ENCODE measurements at places on chromosomes 13 and 19.

DNA sequence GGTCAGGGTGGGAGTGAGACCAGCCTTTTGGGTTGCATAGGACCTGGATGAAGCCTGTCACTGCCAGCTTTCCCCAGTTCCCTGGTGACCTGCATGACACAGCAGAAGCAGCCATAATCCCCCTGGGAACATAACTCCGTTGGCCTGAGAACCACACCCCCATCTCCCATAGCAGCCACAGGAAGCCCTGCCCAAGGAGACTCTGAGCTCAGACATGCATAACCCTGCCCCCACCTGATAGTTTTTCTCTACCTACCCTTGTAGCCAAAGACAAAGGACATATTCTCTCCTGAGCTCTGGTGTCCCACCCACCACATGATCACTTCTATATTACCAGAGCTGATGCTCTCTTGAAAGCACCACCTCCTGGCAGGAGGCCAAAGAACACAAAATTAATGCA lies 413.5 kb upstream of the HTR2A start:
- DNase-seq = no peak

GRCh38 chr13:79919091-79919490 lies 421.8 kb downstream of the SPRY2 start:
- DNase-seq = no peak

GRCh38 chr13:113211774-113212173 lies 2.4 kb downstream of the CUL4A start:
- no peak for DNase-seq

GRCh38 chr19:35347171-35347929 lies at the start of gene FFAR1:
TSS of gene FFAR1 (plus strand) at chr19:35347902. CDS start at chr19:35351552, 3,650 bp downstream.
- peak; percentile 93 for DNase-seq

DNA sequence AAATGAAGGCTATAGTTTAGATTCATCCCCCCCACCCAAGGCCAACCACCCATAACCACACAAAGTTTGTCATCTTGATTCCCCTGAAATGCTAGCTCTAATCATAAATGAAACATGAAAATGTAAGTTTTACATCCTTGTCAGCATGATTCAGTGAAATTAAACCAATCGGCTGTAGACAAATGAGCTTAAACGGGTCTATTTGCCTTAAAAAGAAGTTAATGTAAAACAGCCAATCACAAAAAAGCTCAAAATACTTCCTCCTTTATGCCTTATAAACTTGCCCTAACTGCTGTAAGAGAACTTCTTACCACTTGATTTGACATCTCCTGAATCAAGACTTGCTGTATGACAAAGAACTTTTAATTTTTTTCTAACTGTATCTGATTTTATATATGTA lies 34.5 kb upstream of the MRI1 start:
- no peak for DNase-seq

DNA sequence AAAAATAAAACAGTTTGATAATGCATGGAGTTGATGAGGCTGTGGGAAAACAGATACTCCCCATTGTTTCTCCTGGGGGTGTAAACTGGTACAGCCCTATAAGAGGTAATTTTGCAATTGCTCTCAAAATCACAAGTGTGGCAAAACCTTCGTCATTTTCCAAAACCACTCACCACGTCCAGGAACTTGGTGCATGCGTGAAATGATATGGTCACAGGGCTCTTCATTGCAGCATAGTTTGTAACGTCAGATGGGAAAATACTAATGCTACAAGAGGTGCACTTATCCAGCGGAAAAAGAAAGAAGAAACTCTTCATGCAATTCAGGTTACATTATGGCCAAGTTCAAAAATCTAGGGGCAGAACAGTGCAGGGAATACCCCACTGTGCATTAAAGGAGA lies 11.9 kb upstream of the PLAUR start:
- no peak for DNase-seq

- DNase-seq = no peak
These were observed 4.9 kb upstream of the N4BP2L1 start for GRCh38 chr13:32432856-32433255.

DNA sequence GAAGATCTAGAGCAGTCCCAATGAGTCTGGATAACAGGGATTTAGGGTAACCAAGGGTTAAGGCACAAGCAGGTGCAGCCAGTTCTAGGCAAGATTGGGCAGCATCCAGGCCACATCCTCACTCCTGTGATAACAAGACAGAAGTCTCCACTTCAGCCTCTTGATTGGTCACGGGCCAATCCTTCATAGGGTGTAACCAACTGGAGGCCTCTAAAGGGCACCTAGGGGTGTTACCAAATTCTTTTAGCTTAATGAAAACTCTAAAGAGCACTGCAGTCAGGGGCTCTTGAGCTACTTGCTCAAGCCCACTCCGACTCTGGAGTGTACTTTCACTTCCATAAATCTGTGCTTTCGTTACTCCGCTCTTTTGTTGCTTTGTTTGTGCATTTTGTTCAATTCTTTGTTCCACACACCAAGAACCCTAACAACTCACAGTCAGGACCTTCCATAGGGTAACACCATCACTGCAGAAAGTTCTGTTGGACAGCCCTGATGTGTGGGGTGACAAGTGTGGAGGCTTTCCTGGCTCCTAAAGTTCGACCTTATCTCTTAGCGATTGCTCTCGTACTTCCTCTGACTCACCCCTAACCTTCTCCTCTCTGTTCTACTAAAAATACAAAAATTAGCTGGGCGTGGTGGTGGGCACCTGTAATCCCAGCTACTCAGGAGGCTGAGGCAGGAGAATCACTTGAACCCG lies 36.1 kb downstream of the ZSWIM9 start:
- DNase-seq = no peak

GRCh38 chr13:35953537-35954206 lies 177.5 kb downstream of the DCLK1 start:
- no peak for DNase-seq

DNA sequence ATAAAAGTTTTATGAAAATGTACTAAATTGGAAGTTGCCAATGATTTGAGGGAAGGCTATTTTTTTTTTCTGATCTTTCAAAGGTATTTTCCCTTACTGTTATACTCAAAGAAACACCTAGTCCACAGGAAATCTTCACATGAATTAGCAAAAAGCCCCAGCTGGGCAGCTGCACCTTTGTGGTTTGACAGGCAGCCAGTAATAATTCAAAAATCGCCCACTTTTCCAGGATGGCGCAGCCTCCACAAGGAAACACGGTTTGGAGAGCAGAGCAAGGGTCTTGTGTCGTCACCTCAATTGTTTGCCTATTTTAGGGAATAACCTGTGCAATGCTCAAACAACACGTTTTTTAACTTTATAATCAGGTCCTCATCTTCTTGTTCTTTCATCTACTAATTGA lies 324.9 kb upstream of the GPC6 start:
- DNase-seq = no peak

- peak; percentile 94 for DNase-seq
These were observed 2.5 kb upstream of the EEF2 start for GRCh38 chr19:3987619-3988371.

DNA sequence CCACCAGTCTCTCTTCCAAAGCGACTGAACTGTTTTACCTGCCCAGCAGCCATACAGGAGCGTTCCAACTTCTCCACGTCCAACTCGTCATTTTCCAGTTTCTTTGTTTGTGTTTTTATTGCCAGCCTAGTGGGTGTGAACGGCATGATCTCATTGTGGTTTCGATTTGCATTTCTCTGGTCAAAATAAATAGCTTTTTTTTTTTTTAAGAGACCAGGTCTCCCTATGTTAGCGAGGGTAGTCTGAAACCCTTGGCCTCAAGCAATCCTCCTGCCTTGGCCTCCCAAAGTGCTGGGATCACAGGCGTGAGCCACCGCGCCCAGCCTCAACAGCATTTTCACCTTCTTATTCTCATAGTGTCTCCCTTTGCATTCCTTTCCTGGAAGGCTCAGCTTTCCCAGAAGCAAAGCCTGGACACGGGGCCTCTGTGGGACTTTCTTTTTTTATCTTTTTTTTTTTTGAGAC lies 4.2 kb upstream of the JSRP1 start:
- peak; percentile 60 for DNase-seq

DNA sequence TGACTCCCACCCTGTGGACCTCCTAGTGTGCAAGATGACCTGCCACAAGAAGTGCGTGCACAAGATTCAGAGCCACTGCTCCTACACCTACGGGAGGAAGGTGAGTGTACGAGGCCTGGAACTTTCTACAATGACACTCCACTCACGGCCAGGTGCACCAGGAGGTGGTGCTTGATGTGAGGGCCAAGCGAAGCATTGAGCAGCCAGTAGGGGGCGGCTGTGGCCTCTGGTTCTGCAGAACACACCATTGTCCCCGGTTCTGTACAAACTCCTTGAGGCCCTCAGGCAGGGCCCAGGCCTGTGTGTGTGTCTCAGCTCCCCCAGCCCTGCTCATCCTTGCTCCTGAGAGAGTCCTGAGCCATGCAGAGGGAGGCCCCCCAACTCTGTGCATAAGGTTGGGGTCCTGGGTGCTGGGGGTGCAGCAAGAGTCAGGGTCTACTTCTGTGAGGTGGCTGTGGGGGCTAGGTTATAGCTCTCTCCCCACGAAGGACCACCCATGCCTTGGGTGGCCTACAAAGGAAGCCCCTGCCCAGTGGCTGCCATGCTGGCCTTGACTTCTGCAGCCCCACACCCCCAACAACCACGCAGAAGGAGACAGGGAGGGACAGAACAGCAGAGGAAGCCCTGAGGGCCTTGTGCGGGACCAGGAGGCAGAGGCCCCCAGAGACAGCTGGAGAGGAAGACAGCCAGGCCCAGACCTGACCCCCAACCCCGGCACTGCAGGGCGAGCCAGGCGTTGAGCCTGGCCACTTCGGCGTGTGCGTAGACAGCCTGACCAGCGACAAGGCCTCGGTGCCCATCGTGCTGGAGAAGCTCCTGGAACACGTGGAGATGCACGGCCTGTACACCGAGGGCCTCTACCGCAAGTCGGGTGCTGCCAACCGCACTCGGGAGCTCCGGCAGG lies 9.7 kb upstream of the USE1 start:
- DNase-seq = peak; percentile 69

DNA sequence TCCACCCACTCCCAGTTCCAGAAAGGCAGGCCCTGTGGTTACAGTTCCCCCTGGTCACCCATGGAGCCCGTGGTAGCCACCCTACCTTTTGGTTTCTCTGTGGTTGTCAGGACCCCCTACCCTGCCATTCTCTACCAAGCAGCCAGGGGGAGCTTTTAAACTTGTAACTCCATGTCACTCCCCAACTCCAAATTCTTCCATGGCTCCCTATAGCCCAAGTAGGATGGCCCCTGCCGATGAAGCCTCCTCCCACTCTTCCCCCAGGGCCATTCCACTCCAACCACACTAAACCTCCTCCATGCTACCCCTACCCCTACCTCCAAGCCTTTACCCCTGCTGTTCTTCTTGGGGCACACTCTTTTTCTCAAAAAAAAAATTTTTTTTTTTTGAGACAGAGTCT lies 2.2 kb downstream of the S1PR2 start:
- DNase-seq = peak; percentile 76

DNA sequence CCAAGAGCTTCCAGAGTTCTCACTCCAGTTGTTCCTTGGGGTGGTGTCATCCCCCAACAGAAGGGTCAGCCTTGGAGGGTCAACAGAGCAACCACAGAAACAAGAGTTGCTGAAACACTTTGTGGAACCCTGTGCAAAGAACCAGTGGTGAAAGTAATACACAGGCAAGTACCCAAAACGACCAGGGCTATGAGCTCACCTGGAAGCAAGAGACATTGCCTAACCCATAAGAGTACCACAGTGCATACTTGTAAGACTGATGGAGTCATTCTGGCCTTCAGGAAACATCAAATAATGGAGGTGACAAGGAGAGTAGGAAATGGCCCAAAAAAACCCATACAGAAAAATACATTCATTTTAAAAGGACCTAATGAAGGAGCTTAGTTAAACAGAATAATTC lies 184.3 kb upstream of the TSC22D1 start:
- DNase-seq = no peak

DNA sequence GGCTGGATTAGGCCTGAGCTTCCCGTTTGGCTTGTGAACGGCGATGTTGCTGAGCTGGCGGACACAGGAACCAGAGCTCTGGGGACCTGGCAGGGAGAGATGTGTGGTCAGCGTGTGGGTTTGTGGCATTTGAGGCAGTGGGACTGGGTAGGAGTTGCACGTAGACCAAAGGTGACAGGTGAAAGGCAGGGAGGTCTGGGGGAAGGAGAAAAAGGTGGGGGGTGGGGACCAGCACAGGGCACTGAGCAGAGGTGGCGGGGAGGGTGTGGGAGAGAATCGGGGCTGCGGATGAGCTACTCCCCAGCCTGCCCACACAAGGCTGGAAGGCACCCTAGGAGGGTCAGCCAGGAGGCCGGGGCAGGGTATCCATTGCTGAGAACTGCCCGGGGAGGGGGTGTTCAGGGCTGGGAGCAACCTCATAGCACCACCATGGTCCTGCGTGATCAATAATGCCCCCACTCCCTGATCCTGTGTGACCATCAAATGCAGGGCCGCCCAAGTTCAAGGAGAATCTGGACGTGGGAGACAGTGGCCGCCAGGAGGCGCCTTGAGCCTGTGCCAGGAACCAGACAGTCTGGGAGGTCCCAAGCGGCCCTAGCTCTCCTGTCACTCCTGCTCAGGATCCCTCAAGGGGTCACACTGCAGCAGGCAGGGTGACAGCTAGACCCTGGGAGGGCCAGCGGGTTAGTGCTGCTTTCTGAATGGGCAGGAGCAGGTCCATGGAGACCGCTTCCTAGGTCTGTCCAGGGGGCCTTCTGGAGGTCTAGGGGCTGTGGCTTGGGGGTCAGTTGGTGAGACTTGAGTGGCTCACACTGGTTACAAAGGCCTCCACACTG lies 12.8 kb upstream of the SELENOW start:
- DNase-seq = peak; percentile 57

GRCh38 chr13:24763596-24764275 lies at the start of gene RNF17:
TSS of gene RNF17 (plus strand) at chr13:24764169. CDS start at chr13:24764204, 35 bp downstream.
- DNase-seq = no peak

DNA sequence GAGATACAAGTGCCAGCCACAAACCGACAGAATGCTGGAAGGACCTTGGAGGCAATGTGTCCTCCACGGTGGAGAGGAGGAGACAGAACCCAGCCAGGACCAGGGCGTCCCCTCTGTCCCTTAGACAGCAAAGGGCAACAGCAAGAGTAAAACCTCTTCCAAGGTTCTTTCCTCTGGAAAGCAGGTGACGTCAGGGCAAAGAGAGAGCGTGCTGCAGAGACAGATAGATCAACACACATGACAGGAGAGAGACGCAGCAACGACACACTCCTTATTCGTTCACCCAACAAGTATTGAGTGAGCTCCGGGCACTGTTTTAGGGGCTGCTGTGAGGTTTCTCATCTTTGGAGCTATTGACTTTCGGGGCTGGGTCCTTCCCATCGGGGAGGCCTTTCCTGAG lies 1.3 kb upstream of the GALP start:
- DNase-seq = no peak

GRCh38 chr13:43763143-43763759 lies 23.5 kb downstream of the ENOX1 start:
- DNase-seq = no peak

Measured in B cell (primary cell).